Activated CD8-positive, alpha-beta memory T cell treated with anti-CD3 and anti-CD28 coated beads for 1 hour (primary cell): ENCODE measurements at places on chromosomes 11 and 22.
A peak's percentile ranks its signal among the peaks of the same experiment; 100 is the strongest.

DNA sequence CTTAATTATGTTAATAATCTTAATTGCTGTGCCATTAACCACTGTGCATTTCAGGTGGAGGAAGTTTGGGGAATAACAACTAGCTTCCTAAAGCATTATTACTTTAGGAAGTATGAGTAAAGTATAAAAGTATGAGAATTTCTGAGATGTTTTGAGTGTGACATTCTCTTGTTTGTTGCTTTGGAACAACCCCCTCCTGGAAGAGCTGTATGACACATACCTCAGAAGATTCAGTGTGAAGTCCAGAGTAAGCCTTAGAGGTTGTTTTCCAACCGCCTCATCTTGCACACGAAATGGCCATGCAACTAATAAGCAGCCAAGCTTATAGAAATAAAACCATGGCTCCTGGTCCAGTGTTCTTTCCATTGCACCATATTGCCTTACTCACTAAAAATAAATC, 21.7 kb downstream of the CCDC81 start:
- DNase-seq = no peak

DNA sequence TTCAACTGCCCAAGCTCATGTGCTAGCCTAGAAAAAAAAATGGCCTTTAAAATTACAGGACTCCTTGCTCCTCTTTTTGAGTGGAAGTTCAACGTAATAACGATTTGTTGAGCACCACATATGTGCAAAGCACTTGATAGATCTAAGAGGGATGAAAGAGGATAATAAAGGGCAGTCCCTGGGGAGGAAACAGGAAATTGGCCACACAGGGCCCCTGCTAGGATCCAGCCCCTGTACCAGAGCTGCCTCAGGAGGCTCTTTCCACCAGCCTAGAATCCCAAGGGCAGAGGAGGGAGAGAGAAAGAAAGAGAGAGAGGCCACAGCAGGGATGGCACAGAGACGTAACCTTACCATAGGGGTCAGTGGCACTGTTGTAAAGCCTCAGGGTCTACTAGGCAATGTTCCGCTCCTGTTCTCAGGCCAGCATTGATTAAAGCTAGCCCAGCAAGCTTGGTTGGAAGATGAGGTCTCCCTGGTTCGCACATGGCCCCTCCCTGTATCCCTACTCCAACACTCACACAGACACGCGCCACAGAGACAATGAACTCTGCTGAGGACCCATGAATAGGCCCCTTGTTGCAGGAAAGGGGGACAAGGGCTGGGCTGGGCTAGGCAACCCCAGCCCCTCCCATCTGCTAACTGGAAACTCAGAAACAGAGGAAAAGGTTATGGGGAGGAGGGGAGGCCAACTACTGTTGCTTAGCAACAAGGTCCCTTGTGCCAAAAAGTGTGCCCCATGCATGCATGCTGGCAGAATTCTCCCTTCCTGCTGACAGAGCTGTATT, at the start of gene TMPRSS5:
TSS of gene TMPRSS5 (minus strand) at position 438 of the 785 bp plus-strand sequence. CDS start at position 354, 84 bp downstream.
- no peak for DNase-seq

DNA sequence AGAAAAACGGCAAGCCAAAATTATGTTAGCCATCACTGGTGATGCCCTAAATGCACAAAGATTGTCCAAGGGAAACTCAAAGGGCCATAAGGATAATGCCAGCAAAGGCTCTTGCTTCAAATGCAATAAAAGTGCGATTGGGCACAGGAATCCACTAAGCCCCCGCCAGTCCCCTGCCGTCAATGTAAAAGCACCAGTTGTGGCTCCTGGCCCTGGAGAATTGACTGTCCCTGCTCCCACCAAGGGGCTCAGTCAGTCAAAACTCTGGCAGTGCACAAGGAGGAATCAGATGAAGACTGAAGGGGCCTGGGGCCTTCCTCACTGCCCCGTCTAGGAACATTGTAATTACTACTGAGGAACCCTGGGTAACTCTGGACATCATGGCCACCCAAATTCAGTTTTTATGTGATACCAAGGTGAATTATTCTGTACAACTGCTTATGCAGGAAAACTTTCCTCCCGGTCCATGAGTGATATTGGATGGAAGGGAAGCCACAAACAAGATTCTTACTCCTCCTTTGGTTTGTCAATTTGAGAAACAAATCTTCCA, 85.6 kb downstream of the PIWIL4 start:
- DNase-seq = no peak

DNA sequence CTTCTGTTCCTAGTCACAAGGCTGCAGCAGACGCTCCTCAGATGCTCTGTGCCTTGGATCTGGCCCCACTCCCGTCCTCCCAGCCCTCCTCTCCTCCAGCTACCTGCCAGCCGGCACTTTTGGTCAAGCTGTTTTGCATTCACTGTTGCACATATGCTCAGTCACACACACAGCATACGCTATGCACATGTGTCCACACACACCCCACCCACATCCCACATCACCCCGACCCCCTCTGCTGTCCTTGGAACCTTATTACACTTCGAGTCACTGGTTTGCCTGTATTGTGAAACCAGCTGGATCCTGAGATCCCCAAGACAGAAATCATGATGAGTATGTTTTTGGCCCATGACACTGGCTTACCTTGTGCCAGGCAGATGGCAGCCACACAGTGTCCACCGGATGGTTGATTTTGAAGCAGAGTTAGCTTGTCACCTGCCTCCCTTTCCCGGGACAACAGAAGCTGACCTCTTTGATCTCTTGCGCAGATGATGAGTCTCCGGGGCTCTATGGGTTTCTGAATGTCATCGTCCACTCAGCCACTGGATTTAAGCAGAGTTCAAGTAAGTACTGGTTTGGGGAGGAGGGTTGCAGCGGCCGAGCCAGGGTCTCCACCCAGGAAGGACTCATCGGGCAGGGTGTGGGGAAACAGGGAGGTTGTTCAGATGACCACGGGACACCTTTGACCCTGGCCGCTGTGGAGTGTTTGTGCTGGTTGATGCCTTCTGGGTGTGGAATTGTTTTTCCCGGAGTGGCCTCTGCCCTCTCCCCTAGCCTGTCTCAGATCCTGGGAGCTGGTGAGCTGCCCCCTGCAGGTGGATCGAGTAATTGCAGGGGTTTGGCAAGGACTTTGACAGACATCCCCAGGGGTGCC, 109.8 kb downstream of the BCR start:
- peak; percentile 34 for DNase-seq

DNA sequence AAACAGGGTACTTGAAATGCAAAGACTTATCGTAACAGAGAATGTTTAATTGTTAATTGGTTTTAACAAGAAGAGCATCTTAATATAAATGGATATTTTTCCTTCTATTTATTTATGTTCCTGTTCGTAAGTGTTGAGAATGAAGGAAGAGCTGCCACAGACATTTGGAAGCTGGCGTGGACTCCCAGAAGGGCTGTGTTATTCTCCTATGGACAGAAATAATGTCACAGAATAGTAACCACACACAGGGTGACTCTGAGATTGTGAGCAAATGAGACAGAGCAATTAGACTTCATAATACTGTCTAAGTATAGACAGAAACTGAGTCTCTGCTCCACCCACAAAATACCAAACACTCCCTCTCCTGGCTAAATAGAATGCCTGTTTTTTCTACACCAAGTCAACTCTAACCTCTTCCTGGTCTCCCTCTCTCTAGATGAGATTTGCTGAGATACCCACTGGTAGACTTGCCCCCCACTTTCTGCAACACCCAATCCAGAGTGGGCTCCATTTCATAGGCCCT, 6.1 kb downstream of the APOL3 start:
- DNase-seq = no peak

GRCh38 chr11:122749005-122749687, 89.2 kb upstream of the CRTAM start:
- DNase-seq = peak; percentile 29

DNA sequence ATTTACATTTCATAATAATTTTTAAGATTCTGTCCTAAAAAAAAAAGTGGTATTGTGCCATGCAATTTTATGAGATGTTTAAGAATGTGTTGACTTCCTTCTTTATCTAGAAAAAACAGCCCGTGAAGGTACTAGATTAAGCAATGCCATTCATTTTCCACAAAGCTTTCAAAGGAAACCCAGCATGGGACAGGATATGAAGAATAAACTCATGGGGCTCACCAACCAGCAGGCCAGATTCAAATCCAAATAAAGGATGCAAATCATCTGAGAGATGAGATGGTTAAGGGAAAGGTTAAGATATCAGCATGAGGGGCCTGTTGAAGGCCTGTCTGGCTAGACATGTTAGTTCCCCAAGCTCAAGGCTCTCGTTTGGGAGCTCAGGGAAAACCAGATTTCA, 199.1 kb downstream of the SWAP70 start:
- DNase-seq = no peak

DNA sequence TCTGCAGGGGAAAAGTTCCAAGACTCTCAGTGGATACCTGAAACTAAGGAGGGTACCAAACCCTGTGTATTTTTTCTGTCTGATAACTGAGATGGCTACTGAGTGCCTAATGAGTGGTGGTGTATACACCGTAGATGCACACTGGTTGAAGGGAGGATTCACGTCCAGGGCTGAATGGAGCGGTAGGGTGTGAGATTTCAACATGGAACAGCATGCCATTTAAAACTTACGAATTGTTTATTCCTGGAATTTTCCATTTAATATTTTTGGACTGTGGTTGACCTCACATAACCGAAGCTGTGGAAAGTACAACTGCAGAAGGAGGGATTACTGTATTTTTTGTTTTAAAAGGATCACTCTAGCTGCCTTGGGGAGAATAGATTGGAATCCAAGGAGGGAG, 322.5 kb upstream of the SORL1-AS1 start:
- no peak for DNase-seq

- DNase-seq = no peak
Observed at GRCh38 chr22:19880786-19881569, 26.3 kb upstream of the GNB1L start.

DNA sequence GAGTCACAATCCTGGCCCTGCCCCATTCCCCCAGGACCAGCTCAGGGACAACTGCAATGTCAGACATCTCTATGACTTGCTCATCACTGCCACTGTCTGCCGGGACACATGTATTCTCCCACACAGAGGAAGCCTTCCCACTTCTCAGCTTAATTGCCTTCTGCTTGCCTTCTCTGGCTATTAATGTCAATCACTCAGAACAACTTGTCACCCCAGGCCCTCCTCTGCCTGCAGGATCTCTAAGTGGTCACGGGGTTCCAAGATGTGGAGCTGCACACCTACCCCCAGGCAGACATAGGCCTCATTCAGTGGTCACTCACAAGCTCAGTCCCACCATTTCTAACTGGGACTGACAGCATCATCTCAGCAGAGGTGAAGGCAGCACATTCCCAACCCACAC, 15.1 kb downstream of the PLEKHA7 start:
- no peak for DNase-seq

DNA sequence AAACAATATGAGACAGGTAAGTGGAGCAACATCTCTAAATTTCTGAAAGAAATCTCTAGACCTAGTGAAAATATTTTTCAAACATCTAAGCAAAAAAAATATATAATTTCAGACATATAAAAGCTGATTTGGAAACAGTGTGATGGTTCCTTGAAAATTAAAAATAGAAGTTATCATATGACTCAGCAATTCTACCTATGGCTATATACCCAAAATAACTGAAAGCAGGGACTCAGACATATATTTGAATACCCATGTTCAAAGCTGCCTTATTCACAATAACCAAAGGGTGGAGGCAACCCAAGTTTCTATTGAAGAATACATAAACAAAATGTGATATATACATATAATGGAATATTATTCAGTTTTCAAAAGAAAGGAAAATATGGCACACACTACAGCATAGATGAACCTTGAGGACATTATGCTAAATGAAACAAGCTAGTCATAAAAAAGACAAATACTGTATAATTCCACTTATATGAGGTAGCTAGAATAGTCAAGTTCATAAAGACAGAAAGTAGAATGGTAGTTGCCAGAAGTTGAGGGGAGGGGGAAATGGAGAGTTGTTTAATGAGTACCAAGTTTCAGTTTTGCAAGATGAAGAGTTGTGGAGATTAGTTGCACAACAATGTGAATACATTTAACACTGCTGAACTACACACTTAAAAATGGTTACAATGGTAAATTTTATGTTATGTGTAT, 300.4 kb downstream of the TTC28 start:
- DNase-seq = no peak

- no peak for DNase-seq
Observed at GRCh38 chr11:114280696-114281095, 15.5 kb upstream of the NNMT start.

GRCh38 chr11:44029507-44029845, 18.3 kb upstream of the ACCSL start:
- no peak for DNase-seq

GRCh38 chr22:27913162-27913741, 5.8 kb downstream of the PITPNB start:
- no peak for DNase-seq

DNA sequence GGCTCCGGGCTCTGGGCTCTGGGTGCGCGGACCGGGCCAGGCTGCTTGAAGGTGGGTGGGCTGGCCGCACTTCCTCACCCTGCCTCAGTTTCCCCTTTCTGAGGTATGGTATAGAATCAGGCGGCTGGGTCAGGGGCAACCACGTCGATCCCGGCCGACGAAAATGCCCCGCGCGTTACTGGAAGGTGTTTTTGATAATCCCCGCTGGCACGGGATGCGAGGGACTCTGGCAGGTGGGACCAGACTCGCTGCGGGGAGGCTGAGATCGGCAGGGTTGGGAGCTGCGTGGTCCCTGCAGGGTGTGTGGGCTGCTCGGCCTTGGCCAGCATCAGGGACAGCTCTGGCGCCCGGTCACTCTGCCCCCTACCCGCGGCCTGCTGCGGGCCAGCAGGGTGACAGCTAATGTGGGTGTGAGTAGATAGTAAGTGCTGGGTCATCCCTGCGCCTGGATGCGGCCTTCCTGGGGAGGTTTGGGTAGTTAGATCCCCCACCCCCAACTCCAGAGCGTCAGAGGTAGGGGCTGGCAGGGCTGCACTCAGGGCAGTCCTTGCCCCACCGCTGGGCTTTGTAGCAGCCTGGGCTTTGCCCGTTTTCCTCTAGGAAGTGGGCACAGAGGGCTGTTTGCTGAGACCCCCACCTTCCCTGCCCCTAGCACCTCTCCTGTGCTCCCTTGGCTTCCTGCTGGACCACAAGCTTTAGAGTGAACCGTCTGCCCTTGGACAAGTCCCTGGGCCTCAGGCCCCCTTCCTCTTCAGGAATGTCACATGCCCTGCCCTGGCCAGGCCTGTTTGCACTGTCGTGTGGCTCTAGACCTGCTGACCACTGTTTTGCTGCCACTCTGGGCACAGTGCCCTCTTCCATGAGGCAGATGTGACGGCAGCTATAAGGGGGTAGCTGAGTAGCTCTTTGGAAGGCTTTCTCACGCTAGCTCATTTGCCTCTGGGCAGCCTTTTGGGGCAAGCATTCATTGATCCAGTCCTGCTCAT, 579 bp downstream of the TANGO2 start:
- no peak for DNase-seq

GRCh38 chr11:4027746-4028145, 66.9 kb upstream of the RRM1 start:
- DNase-seq = no peak
